ENCODE measurements at places on chromosomes 2 and 18.

DNA sequence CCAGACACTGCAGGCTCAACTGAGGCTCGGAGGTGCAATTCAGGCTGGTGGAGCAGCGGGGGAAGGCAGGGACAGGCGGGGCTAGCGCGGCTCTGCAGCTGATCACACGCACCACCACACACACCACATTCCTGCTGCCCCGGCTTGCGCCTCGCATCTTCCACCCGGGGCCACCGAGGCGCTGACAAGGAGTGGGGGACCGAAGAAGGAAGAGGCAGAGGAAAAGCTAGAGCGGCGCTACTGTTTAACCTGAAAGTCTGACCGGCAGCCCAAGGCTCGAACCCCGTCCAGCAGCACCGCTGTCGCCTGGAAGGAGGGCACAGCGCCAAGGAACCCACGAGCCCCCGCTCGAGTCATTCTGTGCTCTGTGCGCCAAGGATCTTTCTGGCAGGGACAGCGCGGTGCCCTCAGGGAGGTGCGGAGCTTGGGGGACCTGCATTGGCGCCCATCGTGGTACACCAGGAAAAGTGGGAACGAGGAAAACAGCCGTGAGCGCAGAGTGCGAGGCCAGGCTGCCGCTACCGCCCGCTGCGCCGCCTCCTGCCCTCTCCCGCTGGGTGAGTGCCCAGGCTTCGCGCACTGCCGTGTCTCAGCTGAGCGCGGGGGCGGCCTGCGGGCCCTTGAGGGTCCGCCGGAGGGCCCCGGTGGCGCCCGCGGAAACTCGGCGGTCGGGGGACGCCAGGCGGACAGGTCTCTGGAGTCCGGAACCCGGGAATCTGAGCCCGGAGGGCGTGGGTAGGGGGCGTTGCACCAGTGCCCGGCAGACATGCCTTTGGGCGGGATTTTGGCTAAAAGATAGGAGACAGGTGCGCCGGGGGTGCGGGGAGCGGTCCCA, 860 bp upstream of the KCNJ3 start:
- DNase-seq: no peak

DNA sequence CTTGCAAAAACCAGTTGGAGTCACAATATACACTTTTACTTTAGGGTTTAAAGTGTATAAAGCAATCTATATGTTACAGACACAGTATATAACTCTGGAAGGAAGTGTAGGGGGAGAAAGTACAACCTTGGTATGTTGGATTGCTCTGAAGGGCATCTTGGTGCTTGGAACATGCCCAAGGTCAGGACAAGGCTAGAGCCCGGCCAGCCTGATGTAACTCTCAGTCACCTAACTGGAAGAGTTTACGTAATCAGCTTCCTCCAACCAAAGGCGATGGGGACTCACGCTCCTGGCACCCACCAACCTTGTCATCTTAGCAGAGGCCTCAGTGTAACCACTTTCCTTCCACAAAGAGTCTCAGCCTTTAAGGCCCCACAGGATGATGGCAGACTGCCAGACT, 181.1 kb upstream of the ACAA2 start:
- no peak for DNase-seq

DNA sequence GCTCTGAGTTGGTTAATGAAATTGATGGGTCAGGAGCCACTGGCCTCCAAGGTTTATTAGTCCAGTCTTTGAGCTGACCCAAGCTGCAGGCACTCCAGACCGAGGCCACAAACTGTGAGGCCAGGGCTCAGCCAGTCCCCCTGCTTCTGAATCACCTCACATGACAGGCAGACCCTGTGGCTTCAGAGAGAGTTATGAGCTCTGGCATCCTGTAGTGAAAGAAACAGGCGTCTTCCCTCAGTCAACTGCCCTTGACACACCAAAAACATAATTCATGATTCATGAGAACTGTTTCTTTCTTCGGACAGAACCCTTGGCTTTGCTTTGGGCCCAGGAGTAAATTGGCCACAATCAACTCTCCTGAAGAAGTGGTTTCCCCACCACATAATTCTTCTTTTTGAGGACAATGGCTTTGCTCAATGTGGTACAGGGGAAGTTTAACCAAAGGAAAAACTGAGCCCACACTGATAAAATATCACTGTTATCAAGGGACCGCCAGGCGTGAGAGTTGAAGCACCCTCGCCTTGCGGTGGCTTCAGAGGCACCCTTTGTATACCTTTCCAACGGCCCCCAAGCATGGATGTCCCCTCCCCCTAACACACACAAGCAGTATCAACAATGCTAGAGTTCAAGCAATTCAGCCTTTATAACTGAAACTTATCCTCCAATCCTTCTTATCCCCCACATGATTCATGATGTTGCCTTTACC, 226.9 kb downstream of the CYRIA start:
- DNase-seq: no peak

DNA sequence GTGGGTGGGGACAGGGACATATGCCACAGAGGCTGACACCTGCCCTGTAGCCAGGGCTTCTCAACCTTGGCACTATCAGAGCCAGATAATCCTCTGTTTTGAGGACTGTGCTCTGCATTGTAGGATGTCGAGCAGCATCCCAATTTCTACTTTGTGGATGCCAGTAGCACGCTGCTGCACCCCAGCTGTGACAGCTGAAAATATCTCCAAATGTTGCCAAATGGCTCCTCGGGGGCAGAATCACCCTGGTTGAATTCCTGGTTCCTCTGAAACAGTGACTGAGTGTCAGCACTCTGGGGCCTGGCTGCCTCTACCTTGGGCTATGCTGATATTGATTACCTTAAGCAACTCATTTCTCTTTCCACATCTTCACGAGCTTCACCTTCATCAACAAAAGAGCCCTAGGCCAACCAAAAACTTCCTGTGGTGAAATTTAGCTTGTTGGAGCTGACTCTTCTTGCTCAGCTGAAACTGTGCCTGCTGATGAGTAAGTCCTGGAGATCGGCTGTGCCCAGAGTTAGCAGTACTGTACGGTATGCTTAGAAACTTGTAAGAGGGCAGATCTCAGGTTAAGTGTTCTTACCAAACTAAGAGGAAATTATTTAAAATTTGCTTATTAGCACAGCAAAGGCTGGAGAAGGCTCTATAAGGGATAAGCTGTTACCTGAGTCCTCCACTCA, 138.1 kb downstream of the SEPTIN10 start:
- no peak for DNase-seq
